ENCODE measurements at places on chromosomes 2 and 18. TPM values are rescaled to one million over a fixed set of nuclear protein-coding genes. Genes with fewer than 3 reads are reported as not detected.
A peak's percentile ranks its signal among the peaks of the same experiment; 100 is the strongest.

GRCh38 chr2:112483042-112483473 is 1.1 kb downstream of the TTL start:
- peak overlapping the region; percentile 74 for H3K27ac ChIP-seq
- H3K27me3 ChIP-seq: no peaks in the 10 kb centered on the region
- H3K4me1 ChIP-seq: peaks cover 17% of the 10 kb centered on the region
- H3K36me3 ChIP-seq: peaks cover 9% of the 10 kb centered on the region
- DNase-seq: peak; percentile 58
- H3K4me3 ChIP-seq: peak overlapping the region; percentile 100

GRCh38 chr2:18408638-18409037 is 151.8 kb downstream of the RDH14 start:
- no peaks in the 10 kb centered on the region for H3K27me3 ChIP-seq
- no peak overlapping the region for H3K4me3 ChIP-seq
- H3K36me3 ChIP-seq: no peaks in the 10 kb centered on the region
- H3K27ac ChIP-seq: no peak overlapping the region

DNA sequence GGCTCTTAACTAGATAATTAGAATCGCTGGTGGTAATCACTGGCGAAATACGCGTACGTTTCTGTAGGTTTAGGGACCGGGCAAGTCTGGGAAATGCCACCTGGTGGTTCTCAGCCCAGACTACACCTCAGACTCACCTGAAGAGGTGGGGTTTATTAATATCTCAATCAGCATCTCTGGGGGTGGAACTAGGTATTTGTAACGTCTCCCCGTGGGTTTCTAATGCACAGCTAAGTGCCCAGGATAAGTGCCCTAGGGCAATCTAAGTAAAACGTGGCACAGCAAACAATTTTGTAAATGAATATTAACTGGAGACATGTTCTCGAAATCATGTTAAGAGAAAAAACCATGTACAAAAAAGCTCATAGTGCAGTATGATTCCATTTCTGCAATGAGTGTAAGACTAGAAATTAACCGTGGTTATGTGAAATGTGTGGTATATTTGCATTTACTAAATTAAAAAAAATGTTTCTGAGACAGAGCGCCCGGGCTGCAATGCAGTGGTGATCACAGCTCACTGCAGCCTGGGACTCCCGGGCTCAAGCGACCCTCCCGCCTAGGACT is 760 bp upstream of the CNOT11 start:
- no peaks in the 10 kb centered on the region for H3K27me3 ChIP-seq
- H3K27ac ChIP-seq: peak overlapping the region; percentile 58
- peaks cover 30% of the 10 kb centered on the region for H3K4me1 ChIP-seq
- no peaks in the 10 kb centered on the region for H3K36me3 ChIP-seq
- H3K4me3 ChIP-seq: peak overlapping the region; percentile 70

DNA sequence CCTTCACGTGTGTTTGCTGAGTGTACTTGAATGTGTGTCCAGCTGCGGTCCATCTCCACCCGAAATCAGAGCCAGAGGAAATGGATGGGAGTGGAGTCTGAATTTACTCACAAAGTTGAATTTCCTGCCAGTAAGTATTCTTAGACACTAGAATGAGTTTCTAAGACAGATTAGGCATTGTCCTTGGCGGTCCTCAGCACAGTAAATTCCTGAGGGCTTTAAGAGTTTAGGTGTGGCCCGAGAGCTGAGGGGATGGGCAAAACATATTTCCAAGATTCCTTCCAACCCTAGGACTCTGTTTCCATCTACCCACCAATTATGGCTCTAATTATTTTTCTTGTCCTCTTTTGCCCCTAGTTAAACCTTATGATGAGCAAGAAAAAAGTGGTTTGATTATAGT is 90.3 kb upstream of the PHLPP1 start:
- H3K27ac ChIP-seq: peak overlapping the region; percentile 34
- H3K36me3 ChIP-seq: no peaks in the 10 kb centered on the region
- H3K4me1 ChIP-seq: peaks cover 12% of the 10 kb centered on the region
- no peaks in the 10 kb centered on the region for H3K27me3 ChIP-seq
- DNase-seq: peak; percentile 59

DNA sequence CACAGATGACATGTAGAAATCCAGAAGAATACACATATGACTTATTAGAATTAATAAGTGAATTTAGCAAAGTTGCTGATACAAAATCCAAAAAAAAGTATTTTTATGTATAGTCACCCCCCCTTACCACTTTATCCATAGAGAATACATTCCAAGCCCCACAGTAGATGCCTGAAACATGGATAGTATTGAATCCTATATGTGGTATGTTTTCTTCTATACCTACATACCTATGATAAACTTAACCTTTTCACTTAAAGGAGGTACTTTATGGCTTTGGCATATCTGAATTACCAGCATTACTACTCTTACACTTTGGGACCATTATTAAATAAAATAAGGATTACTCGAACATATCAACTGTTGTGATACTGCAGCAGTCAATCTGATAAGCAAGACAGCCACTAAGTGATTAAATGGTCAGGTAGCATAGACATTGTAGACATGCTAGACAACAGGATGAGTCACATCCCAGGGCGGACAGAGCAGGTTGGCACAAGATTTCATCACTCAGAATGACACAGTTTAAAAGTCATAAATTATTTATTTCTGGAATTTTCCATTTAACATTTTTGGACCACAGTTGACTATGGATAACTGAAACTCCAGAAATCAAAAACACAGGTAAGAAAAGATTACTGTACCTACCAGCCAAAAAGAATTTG is 208.2 kb upstream of the CHAC2 start:
- H3K4me3 ChIP-seq: no peak overlapping the region
- no peaks in the 10 kb centered on the region for H3K27me3 ChIP-seq
- H3K36me3 ChIP-seq: no peaks in the 10 kb centered on the region
- peak; percentile 80 for DNase-seq

GRCh38 chr2:239249048-239249447 is 151.8 kb downstream of the HDAC4 start:
- peaks cover 29% of the 10 kb centered on the region for H3K4me1 ChIP-seq
- H3K36me3 ChIP-seq: no peaks in the 10 kb centered on the region
- H3K27me3 ChIP-seq: no peaks in the 10 kb centered on the region
- no peak overlapping the region for H3K27ac ChIP-seq
- H3K4me3 ChIP-seq: no peak overlapping the region

DNA sequence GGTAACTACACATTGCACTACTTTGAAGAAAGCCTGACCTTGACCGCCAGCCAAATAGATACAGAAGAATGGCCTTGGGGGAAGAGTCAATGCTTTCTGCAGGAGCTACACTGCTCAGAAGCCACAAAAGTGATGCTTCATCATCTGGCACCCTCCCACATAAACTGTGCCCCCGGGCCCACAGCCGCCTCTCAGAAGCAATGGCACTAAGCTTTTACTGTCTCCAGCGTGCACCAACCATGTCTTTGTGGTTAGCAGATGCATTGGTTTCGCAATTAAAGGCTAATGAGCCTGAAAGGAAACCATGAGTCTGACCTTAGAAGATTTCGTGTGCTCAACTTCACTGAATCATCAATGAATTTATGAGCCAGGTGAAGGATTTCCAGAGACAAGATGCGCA is 209.4 kb upstream of the TRIB2 start:
- H3K27ac ChIP-seq: peak overlapping the region; percentile 30
- no peaks in the 10 kb centered on the region for H3K36me3 ChIP-seq
- H3K27me3 ChIP-seq: no peaks in the 10 kb centered on the region
- peaks cover 29% of the 10 kb centered on the region for H3K4me1 ChIP-seq

GRCh38 chr2:62192811-62193210 is 3.1 kb upstream of the B3GNT2 start:
- no peak for DNase-seq
- no peak overlapping the region for H3K4me3 ChIP-seq
- peaks cover under 1% of the 10 kb centered on the region for H3K4me1 ChIP-seq
- no peaks in the 10 kb centered on the region for H3K36me3 ChIP-seq
- H3K27me3 ChIP-seq: no peaks in the 10 kb centered on the region

DNA sequence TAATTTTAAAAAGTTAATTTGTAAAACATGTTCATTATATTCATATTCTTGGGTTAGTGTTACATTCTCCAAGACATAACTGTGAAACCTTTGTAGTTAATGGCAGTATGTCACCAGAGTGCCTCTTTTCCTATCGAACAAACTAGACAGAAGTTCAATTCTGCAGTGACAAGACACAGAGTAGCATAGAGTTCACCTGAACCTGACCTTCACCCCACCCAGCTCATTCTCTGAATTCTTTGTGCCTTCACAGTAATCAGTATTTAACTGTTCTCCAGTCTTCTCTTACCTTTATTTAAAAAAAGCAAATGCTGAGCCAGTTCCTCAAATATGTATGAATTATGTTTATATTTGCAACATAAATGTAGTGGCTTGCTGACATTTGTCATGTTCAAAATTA is 52.9 kb upstream of the CHMP1B start:
- H3K4me3 ChIP-seq: no peak overlapping the region
- DNase-seq: no peak
- H3K36me3 ChIP-seq: no peaks in the 10 kb centered on the region
- H3K27ac ChIP-seq: no peak overlapping the region
- H3K4me1 ChIP-seq: peaks cover 13% of the 10 kb centered on the region

DNA sequence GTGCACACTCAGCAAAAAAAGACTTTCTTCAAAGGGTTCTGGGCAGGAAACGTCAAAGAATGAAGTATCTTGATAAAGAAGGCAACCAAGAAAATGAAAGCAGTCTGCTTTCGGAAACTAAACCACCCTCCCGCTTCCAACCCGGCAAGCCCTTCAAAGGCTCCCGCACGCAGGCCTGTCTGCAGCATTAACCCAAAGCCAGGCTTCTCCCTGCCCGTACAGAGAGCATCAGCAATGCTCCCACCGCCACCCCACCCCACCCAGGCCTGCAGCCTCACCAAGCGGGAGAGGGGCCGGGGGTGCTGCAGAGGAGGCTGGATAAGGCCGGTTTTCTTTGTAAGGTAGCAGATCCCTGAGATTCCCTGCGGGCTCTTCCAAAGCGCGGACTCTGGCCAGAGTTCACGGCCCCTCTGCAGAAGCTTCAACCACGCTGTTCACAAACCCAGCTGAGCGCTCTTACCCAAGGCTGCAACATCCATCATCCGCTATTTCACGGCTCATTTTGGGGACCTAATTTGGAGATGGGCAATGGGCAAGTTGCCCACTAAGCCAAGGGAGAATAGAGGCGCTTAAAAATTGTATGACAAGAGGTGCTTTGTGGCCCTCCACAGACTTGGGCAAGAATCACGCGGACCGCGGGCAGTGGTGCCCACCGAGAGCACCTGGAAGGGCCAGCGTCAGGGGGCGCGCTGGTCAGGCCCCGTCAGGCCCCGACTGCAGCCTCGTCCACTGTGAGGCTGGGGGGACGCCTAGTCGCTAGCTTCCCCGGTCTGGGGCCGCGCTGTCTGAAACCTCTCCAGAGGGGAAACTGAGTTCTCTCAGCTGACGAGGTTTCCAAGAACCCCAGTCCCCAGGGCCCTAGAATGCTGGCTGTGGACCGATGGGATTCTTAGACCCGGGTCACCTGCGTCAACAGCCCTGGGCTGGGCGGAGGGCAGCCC is 225.4 kb upstream of the ID2 start:
- no peak overlapping the region for H3K27ac ChIP-seq
- no peak overlapping the region for H3K4me3 ChIP-seq
- no peaks in the 10 kb centered on the region for H3K36me3 ChIP-seq
- H3K27me3 ChIP-seq: no peaks in the 10 kb centered on the region
- no peaks in the 10 kb centered on the region for H3K4me1 ChIP-seq
- no peak for DNase-seq

GRCh38 chr2:98492441-98492840 is 47.8 kb downstream of the INPP4A start:
- no peak for DNase-seq
- no peak overlapping the region for H3K27ac ChIP-seq
- H3K4me1 ChIP-seq: no peaks in the 10 kb centered on the region
- no peak overlapping the region for H3K4me3 ChIP-seq

- H3K4me3 ChIP-seq: no peak overlapping the region
- H3K36me3 ChIP-seq: no peaks in the 10 kb centered on the region
- H3K27me3 ChIP-seq: no peaks in the 10 kb centered on the region
- no peak overlapping the region for H3K27ac ChIP-seq
- DNase-seq: no peak
These were observed 163.7 kb upstream of the RMP24 start for GRCh38 chr18:35808796-35809195.

DNA sequence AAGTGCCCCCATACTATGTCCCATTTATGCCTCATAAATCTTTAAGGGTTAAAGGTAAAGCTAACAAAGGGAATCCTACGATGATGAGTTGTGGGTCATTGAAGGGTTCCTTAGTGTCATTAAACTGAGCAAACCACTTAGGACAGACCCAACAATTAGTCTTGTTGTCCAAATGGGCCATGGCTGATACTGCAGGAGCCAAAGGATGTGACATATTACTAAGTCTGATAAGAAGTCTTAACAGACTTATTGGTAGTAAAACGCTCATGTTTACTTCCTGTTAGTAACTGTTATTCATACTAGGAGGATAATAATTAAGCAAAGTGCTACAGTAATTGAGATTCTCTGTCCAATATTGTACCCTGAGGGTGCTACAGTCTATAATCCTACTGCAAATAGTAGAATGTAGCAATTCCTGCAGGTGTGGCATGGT is 96.8 kb downstream of the PTPN4 start:
- peak; percentile 38 for DNase-seq
- H3K4me3 ChIP-seq: no peak overlapping the region
- peaks cover 16% of the 10 kb centered on the region for H3K36me3 ChIP-seq
- H3K27ac ChIP-seq: no peak overlapping the region

DNA sequence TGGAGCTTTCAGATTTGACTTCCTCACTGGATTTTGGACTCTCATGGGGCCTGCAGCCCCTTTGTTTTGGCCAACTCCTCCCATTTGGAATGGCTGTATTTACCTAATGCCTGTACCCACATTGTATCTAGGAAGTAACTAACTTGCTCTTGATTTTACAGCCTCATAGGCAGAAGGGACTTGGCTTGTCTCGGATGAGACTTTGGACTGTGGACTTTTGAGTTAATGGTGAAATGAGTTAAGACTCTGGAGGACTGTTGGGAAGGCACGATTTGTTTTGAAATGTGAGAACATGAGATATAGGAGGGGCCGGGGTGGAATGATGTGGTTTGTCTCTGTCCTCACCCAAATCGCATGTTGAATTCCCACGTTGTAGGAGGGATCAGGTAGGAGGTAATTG is 233.4 kb upstream of the GALNT5 start:
- no peak for DNase-seq
- H3K4me1 ChIP-seq: no peaks in the 10 kb centered on the region
- H3K4me3 ChIP-seq: no peak overlapping the region
- H3K27ac ChIP-seq: no peak overlapping the region
- H3K27me3 ChIP-seq: no peaks in the 10 kb centered on the region

- no peak for DNase-seq
- H3K36me3 ChIP-seq: no peaks in the 10 kb centered on the region
- H3K27ac ChIP-seq: no peak overlapping the region
- H3K27me3 ChIP-seq: no peaks in the 10 kb centered on the region
These were observed 66.6 kb downstream of the ACKR3 start for GRCh38 chr2:236636261-236636660.

DNA sequence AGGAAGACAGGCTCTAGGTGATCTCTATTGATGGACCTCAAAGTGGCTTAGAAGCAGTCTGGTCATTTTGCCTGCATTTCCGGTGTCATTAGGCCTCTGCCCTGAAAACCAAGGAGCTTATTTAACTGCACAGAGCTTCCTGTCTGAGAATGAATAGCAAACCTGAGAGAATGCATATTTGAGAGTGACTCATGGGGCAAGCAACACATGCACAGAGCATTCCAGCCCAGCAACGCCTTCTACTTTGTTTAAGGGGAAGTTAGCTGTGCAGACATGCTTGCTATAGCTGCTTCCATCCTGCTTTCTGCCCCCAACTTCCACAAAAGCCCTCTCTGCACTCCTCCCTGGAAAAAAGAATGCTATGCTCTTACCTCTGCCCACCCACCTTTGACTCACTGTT is 232.8 kb downstream of the GRB14 start:
- H3K27ac ChIP-seq: no peak overlapping the region
- peaks cover 5% of the 10 kb centered on the region for H3K4me1 ChIP-seq
- H3K4me3 ChIP-seq: no peak overlapping the region
- H3K36me3 ChIP-seq: no peaks in the 10 kb centered on the region
- DNase-seq: peak; percentile 75

KCNS3 gene
- total RNA-seq: 7.9 TPM

TNP1 gene
- total RNA-seq: not detected

GPD2 gene
- total RNA-seq: 107 TPM

Measured in PC-3 (cell line).